Stimulated activated CD4-positive, alpha-beta T cell treated with anti-CD3 and anti-CD28 coated beads, Interleukin-2, amount 100 ng/mL, for 24 hours (primary cell): ENCODE measurements at places on chromosomes 5 and 9.
A peak's percentile ranks its signal among the peaks of the same experiment; 100 is the strongest.

- no peak for DNase-seq
Observed at GRCh38 chr5:174306345-174307030, 261.0 kb downstream of the NSG2 start.

DNA sequence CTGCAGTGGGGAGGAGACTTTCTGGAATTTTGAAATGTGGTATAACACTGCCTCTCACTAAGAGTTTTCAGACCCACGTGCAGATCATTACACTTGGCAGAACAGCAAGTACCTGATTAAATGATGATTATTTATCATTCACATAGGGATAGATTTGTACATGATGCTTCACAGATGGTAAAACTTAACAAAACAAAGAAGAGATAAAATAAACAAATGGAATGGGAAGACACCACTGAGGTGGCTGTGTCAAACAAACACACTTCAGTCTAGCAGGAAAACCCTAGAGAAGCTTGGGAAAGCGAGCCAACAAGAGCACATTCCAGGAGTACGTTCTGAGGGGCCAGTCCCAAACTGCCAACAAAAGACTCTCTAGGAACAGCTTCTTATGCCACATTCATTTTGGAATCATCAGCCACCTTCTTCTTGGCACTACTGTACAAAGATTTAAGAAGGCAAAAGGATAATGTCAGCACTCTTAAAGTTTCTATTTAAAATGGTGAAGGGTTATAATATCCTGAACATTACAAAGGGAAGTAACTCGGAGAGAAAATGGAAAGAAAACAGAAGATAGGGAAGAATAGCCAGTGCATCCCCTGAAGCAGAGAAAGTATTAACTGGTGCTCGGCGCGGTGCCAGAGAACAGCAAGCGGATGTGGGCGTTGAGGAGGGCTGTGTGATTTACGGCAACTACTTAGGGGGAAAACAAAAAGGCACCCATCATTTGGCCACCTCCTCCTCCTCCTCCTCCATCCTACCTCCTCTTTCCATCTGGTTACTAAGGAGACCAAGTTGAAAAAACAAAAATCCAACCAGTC, 1.6 kb downstream of the MED27 start:
- DNase-seq, result no peak

- no peak for DNase-seq
Observed at GRCh38 chr5:91434348-91434747, 51.2 kb upstream of the ARRDC3 start.

DNA sequence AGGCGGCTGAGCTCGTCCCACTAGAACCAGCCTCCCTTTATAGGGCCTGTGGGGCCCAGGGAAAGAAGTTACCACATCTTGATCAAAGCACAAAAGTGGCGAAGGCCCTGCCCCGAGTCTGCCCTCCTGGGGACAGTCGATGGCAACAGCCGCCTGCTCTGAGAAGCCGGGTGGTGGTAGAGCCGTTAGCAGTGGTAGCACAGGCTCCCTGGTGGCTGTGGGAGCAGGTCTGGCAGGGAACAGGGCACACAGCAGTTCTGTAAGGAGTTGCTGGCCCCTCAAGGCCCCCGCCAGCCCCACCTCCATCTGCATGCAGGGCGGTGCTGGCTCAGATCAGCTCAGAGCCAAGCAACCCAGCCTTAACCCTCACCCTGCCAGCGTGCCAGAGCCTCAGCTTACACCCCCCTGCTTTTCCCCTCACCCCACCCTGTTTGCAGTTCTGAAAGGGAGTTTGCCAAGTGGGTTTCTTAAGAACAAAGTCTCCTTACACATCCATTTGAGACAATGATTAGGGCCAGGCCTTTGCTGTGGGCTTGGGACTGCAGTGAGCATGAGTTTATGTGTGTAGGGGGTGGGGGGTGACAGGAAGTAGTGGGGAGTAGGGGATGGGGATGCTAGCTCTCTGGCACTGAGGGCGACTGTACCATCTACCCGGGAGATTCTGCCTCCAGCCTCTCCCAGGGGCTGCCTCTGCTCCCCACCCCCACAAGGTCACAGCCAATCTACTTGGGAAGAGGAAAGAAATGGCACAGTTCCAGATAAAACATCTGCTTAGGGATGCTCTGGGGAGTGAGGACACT, 11.8 kb downstream of the ACSL6 start:
- DNase-seq, result no peak

DNA sequence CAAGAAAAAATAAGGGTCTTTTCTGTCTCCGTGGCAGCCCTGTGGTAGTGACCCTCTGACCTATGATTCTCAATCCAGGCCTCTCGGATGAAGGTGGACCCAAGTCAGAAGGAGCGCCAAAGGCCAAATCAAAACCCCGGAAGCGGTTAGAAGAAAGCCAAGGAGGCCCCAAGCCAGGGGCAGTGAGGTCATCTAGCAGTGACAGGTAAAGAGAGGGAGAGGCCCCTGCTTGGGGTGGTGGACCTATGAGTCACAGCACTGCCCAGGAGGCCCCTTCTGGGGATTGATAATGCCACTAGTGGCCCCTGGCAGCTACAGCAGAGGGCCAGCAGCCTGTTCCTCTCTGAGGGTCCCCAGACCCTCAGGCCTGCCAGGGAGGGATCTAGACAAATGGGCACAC, 6.4 kb upstream of the SLC2A8 start:
- DNase-seq, result no peak

GRCh38 chr9:92724528-92725265, 39.9 kb downstream of the BICD2 start:
- peak; percentile 10 for DNase-seq

DNA sequence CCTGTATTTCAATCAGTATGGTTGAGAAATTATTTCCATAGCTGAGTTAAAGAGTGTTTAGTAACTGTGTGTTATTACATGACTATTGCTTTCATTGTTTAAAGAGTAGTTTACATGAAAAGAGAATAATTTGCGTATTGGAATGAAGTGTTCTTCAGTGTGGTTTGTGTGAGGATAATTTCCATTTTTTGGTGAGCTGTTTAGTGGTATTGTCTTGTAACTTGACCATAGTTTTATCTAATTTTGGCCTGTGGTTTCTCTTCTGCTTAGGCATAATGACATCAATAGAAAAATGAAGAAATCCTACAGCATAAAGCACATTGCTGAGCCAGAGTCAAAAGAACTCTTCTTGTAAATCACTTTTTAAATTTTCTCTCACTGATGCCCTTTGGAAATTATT, 151.2 kb downstream of the SNCAIP start:
- DNase-seq, result no peak

DNA sequence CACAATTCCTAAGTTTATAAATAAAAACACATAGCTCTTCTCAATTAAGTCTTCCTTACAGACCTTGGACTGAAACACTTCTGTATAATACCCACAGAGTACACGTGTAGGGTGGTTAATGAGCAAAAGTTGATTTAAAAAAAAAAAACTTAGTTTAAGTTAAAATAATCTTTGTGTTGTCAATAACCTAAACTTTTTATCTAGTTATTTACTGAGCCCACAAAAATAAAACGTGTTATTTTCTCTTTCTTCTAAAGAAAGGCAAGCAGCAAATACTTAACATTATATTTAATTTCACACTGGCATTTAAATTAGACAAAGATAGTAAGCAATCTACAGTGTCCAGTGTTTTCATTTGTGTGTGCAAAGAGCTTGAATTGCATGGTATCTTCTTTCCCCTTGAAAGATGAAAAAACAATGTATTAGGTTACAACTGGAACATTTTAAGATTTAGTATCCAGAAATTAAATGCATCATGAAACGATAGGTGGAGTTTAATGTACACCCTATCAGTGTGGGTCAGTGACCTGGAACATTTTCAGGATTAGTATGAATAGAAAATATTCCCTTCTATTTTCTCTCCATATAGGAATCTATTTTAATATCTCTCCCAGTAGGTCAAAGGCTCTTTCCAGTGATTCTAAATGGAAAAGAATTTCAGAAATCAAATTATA, 1014.8 kb downstream of the NR2F1-AS1 start:
- no peak for DNase-seq

DNA sequence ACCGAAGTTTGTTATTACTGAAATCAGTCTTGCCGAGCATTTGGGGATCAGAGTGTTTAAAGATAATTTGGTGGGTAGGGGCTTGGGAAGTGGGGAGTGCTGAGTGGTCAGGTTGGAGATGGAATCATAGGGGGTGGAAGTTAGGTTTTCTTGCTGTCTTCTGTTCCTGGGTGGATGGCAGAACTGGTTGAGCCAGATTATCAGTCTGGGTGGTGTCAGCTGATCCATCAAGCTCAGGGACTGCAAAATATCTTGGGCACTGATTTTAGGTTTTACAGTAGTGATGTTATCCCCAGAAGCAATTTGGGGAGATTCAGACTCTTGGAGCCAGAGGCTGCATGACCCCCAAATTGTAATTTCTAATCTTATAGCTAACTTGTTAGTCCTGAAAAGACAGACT, 5.4 kb upstream of the ANKRD31 start:
- DNase-seq, result no peak

- DNase-seq, result no peak
Observed at GRCh38 chr9:88684046-88684445, 149.1 kb downstream of the NXNL2 start.

DNA sequence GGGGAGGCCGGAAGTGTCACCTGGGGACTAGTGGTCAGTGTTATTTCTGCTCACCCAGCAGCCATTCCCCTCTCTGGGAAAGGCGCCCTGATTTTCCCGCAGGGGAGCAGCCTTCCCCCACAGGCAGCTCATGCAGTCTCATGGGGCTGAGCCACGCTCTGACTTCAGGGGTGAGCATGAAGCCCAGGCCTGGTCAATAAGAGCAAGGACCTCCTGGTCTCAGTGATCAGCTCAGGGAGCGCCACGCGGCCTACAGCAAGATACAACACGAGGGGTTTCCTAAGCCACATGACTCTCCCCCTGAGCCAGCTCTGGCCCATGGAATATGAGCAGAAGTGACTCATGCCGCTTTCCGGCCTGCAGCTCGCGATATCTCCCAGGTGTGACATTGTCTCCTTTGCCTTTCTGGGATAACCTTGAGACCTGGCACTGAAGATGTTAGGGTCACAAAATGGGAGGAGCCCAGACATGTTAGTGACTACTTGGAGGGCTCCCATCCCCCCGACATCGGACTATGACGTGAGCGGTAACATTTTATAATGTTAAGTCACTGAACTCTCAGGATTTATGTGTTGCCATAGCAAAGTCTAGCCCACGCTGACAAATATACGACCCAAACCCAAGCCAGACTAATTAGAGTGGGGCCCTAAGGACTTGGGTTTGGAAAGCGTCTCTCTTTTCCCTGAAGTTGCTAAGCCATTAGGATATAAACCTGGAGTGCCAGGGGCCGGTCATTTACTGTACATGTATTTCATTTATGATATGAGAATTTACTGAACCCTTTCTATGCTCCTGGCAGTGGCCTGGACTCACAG, 46.5 kb upstream of the GFPT2 start:
- no peak for DNase-seq
